ENCODE measurements at places on chromosomes 5 and 9.

- DNase-seq: no peak
Measured at GRCh38 chr9:1890816-1891215, 124.3 kb upstream of the SMARCA2 start.

GRCh38 chr9:88767504-88767790 lies 223.8 kb upstream of the S1PR3 start:
- no peak for DNase-seq

DNA sequence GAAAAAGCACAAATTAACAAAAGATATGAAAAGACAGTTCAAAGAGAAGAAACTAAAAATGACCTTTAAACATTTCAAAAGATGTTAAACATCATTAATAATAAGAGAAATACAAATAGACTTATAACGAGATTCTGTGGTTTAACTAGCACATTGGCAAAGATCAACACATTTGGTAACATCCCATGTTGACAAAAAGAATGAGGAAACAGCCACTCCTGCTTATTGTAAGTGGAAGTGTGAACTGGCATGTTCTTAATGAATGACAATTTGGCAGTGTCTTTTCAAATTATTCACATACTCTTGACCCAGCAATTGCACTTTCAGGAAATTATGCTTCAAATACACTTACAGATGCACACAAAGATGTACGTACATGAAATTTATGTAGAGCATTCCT lies 176.3 kb downstream of the TLE1 start:
- no peak for DNase-seq

DNA sequence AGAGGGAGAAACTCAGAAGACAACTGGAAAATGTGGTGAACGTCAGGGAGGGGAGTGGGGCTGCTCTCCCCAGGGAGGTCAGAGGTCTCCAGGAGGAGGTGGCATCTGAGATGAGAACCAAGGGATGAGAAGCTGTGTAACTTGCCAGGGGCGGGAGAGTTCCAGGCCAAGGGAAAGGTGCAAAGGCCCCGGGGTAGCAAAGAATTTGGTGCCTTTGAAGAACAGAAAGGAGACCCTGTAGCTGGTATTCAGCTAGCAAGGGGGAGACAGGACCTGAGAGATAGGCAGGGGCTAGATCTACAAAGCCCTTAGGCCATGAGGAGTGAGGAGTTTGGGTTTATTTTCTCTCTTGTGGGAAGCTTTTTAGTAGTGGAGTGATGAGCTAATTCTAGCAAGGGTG lies 3.3 kb downstream of the DNM1 start:
- no peak for DNase-seq

GRCh38 chr5:36373527-36374086 lies 71.9 kb upstream of the RANBP3L start:
- DNase-seq: no peak

DNA sequence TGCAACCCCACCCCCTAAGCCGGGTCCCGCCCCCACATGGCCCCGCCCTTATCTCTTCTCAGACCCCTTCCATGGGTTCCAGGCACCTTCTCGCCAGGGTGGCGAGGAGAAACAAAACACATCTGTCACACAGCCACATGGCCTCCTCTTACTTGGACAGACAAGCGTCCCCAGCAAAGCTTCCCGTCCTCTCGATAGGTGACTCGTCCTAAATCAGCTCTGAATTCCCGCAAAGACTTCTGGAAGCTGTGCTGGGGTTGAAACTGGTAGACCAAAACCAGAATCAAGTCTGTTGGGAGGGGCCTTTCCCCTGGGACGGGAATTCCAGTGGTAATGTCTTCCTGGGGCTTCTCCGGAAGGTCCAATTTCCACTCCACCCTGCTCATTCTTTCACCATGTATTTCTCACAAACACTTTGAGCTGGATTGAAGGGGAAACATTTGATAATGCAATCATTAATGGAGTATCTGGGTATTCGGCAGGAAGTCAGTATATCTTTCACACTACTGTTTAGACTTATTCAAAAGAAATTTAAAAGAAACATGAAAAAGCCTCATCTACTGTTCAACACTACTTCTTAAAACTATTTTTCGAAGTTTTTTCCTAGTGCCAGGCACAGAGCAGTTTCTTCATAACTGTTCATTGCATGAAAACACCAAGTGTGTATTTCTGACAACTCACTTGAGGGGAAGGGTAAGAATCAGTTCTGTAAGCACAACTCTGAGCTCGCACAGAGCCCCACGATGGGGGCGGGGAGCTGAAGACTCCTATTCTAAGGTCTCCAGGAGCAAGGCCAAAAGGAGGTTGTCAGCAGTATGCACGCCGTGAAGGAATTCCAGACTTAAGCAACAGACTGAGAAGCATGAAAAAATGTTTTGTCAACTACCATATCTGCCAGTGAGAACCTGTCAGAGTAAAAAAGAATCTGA lies 644 bp upstream of the CTNNAL1 start:
- no peak for DNase-seq

- no peak for DNase-seq
Measured at GRCh38 chr5:140574165-140574564, 9.5 kb downstream of the SLC35A4 start.

- no peak for DNase-seq
Measured at GRCh38 chr9:131454028-131454427, 48.7 kb upstream of the POMT1 start.

DNA sequence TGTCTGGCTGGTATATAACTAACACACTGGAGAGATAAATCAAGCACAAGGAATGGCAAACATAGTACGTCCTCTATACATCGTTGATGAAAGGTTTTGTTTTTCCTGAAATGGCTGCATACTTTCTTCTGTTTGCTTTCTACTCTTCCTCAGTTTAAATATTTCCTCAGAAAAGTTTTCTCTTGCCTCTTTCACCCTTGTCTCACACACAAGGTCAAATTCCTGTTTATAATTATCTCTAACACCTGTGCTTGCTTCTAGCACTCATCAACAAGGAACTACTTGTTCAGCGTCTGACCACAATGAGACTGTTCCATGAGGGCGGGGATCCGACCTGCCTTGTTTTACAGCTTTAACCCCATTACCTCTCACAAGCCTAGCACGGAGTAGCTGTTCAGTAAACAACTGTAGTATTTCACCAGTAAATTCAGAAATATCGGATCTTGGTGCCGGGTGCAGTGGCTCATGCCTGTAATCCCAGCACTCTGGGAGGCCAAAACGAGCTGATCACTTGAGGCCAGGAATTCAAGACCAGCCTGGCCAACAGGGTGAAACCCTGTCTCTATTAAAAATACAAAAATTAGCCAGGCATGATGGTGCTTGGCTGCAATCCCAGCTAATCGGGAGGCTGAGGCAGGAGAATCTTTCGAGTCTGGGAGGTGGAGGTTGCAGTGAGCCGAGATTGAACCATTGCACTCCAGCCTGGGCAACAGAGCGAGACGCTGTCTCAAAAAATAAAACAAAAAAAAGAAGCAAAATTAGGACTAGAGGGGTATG lies 37.0 kb downstream of the NR6A1 start:
- DNase-seq: no peak

- no peak for DNase-seq
Measured at GRCh38 chr5:150596826-150597225, 43.6 kb upstream of the SYNPO start.

DNA sequence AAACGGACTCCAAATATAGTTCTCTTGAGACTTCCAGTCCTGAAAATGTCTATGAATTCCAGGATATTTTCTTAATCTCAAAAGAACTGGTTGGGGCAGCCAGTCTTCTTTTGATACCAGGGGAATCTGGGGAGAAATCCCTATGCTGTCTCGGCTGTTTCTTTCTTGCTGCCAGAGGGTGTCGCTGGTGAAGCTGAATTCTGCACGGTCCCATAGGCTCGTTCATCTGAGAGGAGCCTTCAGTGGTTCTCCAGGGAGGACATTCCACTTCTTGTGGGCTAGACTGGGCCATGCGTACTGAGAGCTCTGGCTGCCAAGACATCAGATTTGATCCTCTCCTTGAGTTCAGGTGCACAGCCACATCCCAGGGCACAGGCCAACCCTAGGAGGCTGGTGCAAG lies 155.0 kb upstream of the CLINT1 start:
- no peak for DNase-seq

GRCh38 chr9:109498195-109499092 lies at the start of gene PTPN3:
PTPN3 (minus strand) TSS chr9:109498307; CDS start chr9:109463434, 34,873 bp downstream.
- DNase-seq: no peak

GRCh38 chr5:148425808-148426207 lies 42.0 kb downstream of the FBXO38 start:
- no peak for DNase-seq

DNA sequence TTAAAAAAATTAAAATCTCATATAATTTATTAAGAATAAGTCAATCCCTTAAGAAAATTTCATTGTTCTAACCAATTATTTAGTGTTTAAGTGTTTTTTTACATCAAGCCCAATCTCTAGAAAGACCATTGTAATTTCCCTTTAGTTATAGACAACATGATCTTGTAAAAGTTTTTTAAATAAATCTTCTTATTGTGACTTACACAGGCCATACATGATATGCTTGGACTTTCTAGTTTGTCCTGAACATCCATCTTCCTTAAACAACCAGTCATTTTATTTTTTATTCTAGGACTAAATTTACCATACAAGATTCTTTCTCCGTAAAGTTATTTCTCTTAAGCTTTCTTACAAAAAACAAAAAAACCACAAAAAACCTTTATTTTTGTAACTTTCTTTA lies 126.5 kb upstream of the MAST4 start:
- no peak for DNase-seq

GRCh38 chr5:141947316-141947715 lies 10.7 kb downstream of the PCDH12 start:
- DNase-seq: no peak

- DNase-seq: no peak
Measured at GRCh38 chr9:18849270-18849669, 183.7 kb downstream of the SAXO1 start.

DNA sequence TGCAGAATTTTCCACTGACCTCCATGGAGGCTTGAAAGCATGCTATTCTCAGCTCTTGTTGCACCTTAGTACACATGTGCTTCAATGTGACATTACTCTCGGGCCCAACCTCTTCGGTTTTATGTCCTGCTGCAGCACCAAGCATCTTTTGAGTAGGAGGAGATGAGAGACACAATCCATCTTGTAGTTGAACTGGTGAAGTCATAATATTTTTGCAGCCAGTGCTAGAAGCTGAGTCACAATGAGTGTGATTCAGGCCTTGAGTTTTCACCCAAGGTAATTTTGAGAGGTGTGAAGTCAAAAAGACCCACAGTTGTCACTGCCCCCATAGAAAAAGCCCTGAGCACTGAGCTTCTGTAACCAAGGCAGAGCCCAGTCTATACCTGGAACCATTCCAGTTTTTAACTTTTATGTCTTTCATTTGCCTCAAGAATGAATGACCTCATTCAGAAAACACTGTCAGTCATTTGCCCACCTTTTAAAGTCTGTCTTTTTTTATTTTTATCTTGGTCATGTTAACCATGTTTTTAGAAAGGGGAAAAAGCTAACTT lies 117.7 kb downstream of the ZNF462 start:
- DNase-seq: no peak

GRCh38 chr5:134534726-134535110 lies 9.2 kb downstream of the JADE2 start:
- no peak for DNase-seq

GRCh38 chr5:31193591-31194467 lies at the start of gene CDH6:
CDH6 (plus strand) TSS chr5:31193686; CDS start chr5:31267474, 73,788 bp downstream.
- DNase-seq: no peak

- DNase-seq: no peak
Measured at GRCh38 chr5:160230686-160231527, 1.6 kb downstream of the FABP6 start.

DNA sequence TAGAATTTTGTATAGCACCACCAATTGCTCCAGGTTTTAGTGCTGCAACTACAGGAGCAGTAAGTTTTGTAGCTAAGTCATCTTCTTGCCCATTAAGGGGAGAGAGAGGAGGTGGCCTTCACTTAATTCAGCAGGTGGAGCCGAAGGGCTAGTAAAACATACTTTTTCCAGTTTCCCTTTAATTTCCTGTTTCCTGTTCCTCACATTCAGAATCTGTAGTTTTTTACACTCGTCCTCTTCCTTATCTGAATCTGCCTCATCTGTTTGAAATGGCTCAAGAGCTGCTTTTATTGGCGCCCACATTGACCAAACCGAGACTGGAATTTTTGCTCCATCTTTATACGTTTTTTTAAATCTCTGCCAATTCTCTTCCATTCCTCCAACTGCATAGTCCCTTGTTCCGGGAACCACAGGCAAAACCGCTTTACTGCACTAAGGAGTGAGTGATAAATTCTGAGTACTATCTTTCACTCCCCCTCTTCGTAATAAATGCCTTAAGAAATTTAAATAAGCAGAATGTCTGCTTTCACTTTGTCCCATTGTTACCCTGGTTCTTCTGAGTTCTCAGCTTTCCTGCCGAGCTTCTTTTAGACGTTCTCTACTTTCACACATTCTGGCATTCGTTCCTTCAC lies 133.9 kb downstream of the DROSHA start:
- no peak for DNase-seq

GRCh38 chr5:1466631-1467265 lies 21.5 kb upstream of the SLC6A3 start:
- no peak for DNase-seq

DNA sequence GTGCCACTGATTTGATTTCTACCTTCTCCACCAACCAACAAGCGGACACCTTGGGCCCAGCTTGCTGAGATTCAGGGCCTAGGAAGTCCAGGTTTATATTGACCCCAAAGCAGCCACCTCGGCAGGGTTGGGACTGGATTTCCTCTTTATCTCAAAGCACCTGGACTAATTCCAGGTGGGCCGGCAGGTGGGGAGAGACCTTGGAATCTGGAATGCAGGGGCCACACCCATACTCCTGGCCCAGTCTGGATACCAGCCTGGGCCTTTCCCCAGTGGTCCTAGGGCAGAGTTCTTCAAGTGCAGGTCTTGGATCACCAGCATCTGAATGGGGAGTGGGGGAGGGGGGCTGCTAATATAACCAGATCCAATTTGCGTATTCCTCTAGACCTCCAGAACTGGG lies 93.1 kb downstream of the PCDH1 start:
- no peak for DNase-seq

GRCh38 chr5:111507276-111507675 lies 5.1 kb downstream of the STARD4 start:
- DNase-seq: no peak

DNA sequence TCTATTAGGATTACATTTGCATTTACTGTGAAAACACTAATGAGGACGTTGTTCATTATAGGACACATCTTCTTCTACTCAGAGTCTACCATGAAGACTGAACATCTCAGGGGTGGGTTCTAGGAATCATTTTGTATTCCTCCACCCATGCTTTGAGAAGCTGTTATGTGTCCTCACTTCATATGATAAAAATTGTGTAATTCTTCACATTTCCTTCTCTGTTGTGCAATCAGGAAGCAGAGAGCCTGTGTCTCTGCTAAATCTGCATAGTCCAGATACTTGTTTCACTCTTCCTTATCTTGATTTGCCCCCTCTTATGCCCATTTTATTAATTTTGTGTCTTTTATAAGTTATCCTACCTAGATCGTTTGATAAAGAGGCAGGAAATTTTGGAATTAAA lies 97.8 kb upstream of the IQGAP2 start:
- no peak for DNase-seq

DNA sequence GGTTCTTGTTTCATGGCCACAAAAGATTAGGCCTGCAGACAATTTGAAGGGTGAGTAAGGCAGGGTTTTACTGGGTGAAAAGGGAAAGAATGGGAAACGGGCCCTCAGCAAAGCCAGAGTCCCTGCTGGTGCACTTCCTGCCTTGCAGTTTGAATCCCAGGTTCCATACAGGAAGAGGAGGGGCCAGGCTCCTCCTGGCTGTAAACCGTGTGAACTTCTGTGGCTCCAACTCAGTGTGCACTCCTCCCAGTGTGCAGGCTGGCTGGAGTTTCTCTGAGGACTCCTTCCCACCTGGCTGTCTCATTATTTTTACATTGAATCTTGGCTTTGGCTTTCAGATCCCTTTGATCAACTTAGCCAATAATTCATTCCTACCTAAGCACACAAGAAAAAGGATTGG lies 367.1 kb upstream of the KLF4 start:
- DNase-seq: no peak

Data from esophagus squamous epithelium (tissue), 5 donors.